NCI-H2107 (cell line): ENCODE measurements at places on chromosomes 6 and 20.

DNA sequence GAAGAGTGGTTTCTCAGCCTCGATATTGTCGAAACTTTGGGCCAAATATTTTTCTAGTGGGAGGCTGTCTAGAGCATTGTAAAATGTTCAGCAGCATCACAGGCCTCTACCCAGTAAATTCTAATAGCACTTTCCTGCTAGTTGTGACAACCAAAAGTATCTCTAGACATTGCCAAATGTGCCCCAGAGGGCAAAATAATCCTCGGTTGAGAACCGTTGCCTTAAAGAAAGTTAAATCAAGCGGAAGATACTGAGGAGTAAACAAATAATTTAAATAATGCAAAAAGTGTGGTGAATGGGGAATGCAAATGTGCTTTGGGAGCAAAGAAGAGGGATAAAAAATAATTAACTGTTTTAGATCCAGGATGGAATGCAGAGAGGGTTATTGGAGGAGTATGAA is 106.4 kb upstream of the ASCC3 start:
- no peak for DNase-seq

GRCh38 chr6:84350397-84350796 is 123.0 kb upstream of the CEP162 start:
- DNase-seq: no peak

- DNase-seq: no peak
Measured at GRCh38 chr6:5208471-5208971, 52.2 kb downstream of the LYRM4 start.

DNA sequence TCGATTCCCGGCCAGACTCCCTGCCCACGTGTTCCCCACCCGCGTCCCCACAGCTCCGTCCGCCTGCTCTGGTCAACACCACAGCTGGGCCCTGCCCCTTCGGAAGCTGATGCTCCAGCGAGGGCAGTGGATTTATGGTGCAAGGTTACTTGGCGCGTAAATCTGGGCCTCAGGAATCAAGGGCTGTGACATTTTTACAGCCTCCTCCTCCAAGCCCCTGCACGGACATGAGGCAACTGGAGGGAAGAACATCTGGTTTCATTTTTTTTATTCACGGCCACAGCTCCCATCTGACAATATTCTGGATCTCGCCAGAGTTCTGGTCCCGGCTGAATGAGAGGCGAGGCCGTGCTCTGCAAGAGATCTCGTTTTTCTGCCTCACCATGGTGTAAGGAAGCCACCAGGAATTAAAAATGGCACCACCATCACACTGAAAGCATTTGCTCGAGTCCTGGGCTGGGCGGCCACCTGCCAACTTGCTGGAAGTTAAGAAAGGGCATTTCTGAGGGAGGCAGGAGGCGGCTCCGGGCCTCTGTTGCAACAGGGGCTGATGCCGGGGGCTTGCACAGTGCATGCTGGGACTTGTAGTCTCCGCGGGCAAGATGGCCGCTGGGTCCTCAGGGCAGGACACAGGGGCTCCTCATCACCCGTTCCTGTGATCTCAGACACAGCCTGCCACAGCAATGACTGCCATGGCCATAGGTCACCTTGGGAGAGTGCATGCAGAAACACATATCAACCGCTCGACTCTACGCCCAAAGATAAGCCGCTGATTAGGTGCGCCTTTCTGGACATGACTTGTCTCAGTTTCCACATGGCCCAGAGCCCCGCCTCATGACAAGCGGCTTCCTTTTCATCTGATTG is 148.5 kb downstream of the LY86 start:
- DNase-seq: no peak

DNA sequence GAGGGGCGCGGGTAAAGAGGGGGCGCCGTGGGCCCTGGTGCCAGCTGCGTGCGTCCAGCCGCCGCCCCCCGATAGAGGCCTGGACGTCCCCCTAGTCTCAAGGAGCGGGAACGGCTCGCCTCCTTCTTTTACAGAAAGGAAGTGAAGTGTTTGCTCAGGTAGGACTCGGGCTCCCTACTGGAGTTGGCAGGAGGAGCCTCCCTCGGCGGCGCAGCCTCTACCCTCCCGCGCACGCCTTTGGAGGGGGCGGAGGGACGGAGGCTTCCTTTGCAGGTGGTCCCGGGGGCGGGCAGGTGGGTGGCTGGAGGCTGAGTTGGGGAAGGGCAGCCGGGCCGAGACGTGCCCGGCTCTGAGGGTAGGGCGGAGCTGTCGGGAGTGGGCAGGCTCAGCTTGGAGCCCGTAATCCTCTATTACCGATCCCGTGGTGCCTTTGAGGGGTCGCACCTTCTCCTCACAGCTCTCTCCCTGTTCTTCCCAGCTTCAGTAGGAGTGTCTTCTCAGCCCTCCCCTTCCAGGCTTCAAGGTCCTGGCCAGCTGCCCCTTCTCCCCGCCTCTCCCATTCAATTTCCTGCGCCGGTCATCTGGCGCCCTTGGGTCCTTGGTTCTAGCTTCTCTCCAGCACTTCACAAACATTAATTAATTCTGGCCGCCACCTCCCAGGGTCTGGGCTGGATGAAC is 728 bp downstream of the ITPR3 start:
- DNase-seq: no peak

DNA sequence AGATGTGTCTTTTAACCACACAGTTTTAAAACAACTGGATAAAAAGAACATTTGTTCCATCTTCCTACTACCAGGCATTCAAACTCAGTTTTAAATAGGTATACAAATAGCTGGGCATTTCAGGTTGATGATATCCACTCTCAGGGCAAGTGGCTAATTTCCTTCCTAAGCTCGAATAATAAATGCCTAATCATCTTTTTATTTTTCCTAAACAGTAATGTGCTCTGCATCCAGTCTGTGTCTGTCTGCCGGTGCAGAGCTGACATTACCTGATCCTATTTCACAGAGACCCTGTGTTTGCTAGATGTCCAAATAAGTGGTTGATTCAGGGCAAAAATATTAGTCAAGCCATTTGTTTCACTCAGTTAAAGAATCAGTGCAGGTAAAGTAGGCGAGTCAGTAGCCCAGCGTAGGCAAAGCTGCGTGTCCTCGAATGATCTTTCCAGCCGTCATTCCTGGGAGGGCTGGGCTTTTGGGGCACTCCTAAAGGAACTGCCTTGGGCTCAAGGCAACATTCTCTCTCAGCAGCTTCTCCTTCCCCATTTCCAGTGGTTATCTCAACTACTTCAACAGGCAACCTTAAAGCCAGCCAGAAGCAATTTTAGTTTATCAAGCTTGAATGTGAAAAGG is 74.2 kb upstream of the BMP2 start:
- DNase-seq: no peak

GRCh38 chr6:38445925-38446324 is 193.8 kb downstream of the BTBD9 start:
- DNase-seq: no peak

DNA sequence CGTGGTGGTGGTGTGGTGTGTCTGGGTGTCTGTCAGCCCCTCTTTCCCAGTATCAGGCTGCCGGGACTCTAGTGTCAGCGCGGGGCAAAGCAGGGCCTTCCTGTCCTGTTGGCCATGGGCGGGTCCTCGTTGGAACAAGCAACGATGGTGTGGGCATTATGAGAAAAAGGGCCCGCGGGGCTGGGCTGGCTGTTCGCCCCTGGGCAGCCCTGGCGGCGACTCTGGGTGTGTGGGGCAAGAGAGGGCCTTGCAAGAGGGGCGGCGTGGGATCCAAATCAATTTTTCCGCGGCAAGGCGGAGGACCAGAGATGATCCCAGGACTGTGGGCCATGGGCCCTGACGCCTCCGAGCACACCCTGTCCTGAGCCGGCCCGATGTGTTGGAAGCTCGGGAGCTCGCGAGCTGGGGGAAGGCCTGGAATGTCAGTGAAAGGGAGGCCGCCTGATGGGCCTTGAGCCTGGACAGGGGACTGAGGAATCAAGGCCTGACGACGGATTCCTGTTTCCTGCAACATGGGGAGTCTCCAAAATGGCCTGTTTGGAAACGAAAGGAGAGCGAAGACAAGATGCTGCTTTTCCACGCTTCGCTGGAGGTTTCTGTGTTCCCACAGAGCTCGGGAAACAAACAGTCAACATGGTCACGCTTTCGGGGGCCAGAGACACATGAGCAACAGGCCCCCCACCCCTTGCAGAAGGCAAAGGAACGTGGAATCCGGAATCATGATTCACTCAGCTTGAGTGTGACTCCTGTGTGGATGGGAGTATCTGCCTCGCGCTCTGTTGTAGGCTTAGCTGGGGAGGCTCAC is 364.7 kb upstream of the DEFB115 start:
- DNase-seq: no peak

DNA sequence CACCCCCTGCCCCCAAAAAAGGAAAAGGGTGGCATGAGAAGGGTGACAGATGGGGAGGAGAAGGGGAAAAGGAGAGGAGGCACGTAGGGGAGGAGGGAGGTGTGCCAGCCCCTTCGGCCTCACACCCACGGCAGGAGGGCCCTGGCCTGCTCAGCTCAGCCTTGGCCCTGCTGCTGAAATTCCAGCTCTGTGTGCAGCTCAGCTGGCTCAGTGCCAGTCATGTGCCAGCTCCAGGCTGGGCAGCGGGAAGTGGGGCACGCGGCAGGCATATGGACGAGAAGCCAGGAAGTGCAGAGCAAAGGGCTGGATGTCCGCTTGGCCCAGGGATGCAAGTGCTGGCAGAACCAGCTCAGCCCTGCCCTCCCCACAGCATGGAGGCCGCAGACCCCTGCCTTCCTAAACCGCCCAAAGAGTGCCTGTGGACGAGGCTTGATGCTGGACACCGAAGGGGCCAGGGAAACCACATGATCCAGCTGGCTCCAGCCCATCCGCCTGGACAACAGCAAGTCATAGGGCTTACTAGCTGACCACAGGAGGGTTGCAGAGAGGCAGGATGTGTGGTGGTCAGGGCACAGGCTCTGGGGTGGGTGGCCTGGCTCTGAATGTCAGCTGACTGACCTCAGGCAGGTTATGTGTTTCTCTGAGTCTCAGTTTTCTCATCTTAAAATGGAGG is 60.2 kb downstream of the NOL4L start:
- DNase-seq: no peak

DNA sequence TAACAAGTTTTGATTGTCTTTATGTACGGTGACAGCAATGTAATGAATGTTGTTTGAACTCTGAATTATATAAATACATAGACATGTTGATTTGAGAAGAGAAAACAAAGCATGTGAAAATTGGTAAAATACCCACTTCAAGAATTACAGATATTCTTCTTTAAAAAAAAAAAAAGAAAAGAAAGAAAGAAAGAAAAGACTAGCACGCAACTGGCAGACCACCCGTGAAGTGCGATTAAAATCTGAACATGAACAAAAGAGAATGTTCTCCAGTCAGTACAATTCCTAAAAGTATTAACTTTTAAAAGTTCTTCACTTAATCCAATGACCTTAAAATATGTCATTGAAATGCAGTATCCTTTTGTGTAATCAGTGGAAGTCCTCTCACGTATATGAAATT is 434.9 kb downstream of the TFAP2A start:
- no peak for DNase-seq

DNA sequence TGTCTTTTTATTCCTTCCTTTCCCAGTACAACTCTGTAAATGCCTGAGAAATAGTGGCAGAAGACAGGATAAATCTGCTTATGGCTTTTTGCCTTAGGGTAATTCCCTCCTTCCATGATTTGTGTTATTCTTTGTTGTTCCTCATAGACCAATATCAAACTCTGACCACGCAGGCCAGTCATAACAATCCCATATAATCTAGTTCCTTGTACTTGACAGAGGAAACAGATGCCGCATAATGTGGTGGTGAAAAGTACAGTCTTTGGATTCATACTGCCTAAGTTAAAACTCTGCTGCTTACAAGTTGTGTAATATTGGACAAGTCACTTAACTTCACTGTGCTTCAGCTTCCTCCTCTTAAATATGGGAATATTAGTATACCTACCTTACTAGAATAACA is 8.2 kb upstream of the BAG2 start:
- no peak for DNase-seq

- no peak for DNase-seq
Measured at GRCh38 chr6:142548566-142548965, 246.8 kb downstream of the ADGRG6 start.

- no peak for DNase-seq
Measured at GRCh38 chr20:40304119-40304613, 384.9 kb downstream of the MAFB start.

DNA sequence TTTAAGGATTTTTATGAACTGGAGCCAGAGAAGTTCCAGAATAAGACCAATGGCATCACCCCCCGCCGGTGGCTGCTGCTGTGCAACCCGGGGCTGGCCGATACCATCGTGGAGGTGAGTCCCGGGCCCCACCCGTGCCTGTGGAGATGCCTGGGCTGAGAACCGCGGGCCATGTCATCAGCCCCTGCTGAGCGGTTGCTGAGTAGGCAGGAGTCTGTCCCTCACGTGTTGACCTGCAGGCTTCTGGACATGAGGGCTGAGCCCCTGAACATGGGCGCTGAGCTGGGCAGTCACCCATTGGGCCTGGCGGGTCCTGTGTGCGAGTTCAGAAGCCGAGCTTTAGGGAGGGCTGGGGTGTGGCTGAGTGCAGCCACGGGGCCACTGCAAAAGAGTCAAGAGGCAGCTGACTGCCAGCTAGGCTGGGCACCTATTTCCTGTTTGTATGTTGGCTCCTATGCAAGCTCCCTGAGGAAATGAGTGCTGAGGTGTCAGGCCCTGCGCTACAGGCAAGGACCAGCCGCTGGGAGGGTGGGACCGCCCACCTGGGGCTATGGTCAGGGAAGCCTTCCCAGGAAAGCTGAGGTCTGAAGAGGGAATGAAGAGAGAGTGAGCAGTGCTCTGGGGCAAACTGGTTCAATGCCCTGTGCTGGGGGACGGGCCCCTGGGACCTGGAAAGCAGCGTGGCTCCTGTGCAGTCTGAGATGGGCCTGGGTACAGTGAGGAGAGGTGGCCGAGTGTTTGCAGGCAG is 34.3 kb downstream of the PYGB start:
- DNase-seq: no peak

DNA sequence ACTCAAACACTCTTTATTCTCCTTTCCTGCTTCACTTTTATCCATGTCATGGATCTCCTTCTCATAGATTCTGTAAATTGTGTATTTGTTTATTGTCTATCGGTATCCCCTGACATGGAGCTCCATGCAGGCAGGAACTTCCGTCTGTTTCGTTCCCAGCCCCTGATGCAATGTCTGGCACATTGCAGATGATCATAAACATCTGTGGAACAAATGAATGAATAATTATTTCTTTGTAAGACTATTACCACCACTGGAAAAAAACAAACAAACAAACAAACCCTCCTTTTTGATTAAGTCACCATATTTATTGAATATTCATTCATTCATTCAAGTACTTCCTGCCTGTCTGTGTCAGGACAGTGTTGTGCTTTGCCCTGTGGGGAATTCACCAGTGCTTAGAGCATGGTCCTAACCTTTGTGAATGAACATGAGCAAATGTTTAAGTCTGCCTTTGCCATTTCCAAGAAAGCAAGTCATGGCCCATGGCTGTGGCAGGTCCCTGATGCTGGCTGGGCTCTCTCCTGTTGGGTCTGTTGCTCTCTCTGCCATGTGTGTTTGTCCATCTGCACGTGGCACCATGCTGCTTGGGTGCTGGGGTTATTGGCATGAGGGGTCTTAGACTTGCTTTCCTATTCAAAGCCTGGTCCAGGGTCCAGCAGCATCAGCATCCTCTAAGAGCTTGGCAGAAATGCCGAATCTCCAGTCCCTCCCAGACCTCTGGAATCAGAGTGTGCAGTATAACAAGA is 47.5 kb upstream of the NAA20 start:
- no peak for DNase-seq
